Stimulated activated CD8-positive, alpha-beta memory T cell treated with anti-CD3 and anti-CD28 coated beads, Interleukin-7, amount 100 ng/mL, for 1 hour (primary cell): ENCODE measurements at places on chromosomes 13 and 19.

- DNase-seq, result no peak
Observed at GRCh38 chr13:59607172-59607571, 556.6 kb downstream of the DIAPH3 start.

DNA sequence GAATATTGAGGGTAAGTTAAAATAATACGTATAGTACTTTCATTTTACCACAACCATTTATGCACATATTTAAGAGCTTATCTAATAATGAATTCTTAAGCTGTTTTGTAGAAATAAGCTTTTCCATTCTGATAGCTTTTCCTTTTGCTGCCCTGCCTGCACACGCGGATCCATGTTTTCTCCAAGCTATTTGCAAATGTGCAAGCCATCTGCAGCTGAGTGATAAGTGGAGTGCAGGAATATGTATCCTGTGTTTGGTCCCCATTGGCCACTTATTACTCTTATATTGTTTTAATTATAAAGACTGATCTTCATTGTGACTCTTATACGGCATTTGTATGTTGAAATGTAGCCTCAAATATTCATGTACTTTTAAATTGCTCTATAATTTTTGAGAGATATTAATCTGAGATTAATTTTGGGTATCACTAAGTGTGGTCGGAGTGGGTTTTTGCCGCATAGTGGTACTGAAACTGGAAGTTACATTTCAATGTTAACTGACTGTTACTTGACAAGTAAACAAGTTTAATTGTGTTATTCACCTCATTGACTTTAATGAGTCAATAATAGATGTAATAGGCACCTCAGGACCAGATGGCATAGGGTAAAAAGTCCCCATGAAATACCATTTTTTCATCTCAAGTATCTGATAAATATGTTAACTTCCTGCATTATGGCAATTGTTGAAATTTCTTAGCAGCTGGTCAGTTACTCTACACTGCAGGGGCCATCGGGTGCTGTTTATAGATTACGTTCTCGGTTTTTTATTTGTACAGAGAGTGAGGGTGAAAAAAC is 1567.4 kb downstream of the EFNB2 start:
- DNase-seq, result no peak

- DNase-seq, result no peak
Observed at GRCh38 chr13:109684824-109685202, 101.6 kb downstream of the IRS2 start.

DNA sequence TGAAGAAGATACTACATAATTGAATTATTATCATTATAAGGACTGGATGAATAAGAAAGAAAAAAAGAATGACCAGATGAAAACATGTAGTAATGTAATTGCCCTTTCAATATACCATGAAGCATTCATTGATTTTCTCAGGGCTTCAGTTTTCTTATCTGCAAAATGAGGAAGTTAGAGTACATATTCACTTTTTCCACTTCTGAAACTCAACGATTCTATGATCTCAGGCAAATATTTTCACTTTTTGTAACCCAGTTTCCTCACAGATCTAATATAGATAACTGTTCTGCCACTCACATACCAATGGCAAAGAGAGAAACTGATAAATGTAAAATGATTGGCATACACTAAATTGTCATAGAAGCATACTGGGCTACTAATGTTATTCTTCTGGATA is 856.6 kb upstream of the KLHL1 start:
- DNase-seq, result no peak

DNA sequence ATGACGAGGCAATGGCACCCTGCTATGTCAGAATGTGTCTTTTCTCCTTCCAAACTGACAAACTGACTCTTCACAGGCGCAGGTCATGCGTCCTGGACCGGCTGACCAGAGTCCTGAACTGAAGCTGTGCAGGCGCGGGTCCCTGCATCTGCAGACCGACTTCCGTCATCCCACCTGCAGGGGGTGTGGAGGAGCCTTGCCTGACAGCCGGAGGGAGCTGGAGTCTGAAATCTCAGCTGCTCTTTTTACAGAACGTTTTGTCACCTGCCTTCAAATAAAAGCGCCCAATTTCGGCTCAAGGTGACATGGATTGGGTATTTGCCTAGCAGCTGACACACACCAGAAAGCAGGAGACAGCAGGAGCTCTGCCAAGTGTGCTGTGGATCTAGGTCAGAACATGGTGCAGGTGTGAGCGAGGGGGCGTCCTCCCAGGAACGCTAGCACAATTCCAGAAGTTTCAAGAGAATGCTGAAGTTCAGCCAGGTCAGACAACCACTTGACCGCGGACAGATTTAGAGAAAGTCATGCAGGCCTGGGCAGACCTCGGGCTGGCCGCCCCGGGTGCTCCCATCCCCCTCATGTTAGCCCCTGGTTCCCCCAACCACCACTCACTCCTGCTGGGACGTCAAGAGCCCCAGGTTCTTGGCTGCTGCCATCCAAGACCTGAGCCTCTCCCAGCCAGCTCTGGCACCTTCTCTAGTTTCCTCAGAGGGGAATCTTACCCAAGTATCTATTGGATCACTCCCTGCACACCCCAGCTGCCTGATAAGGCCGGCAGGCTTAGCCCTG is 32.8 kb downstream of the ELL start:
- no peak for DNase-seq

GRCh38 chr13:46361276-46361934 is 25.6 kb downstream of the RUBCNL start:
- DNase-seq, result no peak

GRCh38 chr19:48081106-48081505 is 29.5 kb downstream of the PLA2G4C start:
- DNase-seq, result no peak

- no peak for DNase-seq
Observed at GRCh38 chr19:33685541-33685940, 63.8 kb downstream of the CHST8 start.

DNA sequence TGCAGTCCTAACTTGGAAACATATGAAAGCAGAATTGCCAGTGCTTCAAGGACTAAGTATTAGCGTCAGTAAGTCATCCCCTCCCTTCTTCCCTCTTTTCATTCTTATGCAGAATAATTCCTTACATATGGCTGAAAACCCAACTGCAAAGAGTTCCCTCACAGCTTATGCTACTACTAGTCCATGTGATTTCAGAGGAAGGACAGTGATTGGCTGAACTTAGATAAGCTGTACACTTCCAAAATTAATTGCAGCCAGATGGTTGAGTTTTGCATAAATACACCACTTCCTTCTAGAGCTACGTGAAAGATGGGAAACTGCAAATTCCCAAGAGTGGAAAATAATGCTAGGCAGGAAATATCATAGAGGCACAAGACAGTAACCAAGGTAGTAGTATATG is 730.4 kb downstream of the OLFM4 start:
- DNase-seq, result no peak

- no peak for DNase-seq
Observed at GRCh38 chr13:79943346-79944023, 397.4 kb downstream of the SPRY2 start.

GRCh38 chr13:37344056-37344455 is 238.6 kb upstream of the CSNK1A1L start:
- DNase-seq, result no peak

GRCh38 chr13:41179593-41180250 is 14.6 kb downstream of the KBTBD7 start:
- DNase-seq, result no peak

- DNase-seq, result no peak
Observed at GRCh38 chr13:74732736-74733385, 598.7 kb upstream of the KLF12 start.

- DNase-seq, result no peak
Observed at GRCh38 chr13:110541526-110541920, 20.0 kb downstream of the RAB20 start.

- no peak for DNase-seq
Observed at GRCh38 chr13:20340759-20341171, 108.6 kb upstream of the GJB6 start.

GRCh38 chr13:109778102-109778542 is 8.3 kb downstream of the IRS2 start:
- DNase-seq, result no peak

DNA sequence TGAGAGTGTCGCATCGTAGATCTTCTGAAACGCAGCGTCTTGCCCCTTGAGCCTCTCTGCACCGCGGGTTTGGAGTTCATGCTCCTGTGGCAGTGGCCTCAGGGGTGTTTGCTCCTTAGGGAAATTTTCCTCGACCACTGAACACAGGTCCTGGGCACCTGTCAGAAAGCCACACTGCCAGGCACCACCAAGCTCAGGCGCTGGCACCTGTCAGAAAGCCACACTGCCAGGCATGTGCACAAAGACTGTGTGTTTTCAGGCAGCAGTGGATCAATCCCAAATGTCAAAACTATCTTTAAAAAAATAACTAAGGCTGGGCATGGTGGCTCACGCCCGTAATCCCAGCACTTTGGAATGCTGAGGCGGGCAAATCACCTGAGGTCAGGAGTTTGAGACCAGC is 87.1 kb downstream of the ATP11A start:
- DNase-seq, result no peak

- no peak for DNase-seq
Observed at GRCh38 chr19:19747357-19748220, 14.7 kb upstream of the ZNF14 start.

GRCh38 chr13:23741879-23742510 is 147.2 kb downstream of the MIPEP start:
- DNase-seq, result no peak

GRCh38 chr19:1284979-1285736 is 515 bp upstream of the EFNA2 start:
- DNase-seq, result no peak

- no peak for DNase-seq
Observed at GRCh38 chr13:26664876-26665275, 95.7 kb downstream of the GPR12 start.

GRCh38 chr19:46241626-46242025 is 12.1 kb downstream of the IGFL1 start:
- DNase-seq, result no peak
